Posterior vena cava (tissue), 2 donors: ENCODE measurements at places on chromosomes 12 and 14. TPM values are rescaled to one million over a fixed set of nuclear protein-coding genes. Genes with fewer than 3 reads are reported as not detected.
A peak's percentile ranks its signal among the peaks of the same experiment; 100 is the strongest.

Gene KCNC2
- total RNA-seq: not detected

Gene SLC6A15
- total RNA-seq: 0.97 TPM

DNA sequence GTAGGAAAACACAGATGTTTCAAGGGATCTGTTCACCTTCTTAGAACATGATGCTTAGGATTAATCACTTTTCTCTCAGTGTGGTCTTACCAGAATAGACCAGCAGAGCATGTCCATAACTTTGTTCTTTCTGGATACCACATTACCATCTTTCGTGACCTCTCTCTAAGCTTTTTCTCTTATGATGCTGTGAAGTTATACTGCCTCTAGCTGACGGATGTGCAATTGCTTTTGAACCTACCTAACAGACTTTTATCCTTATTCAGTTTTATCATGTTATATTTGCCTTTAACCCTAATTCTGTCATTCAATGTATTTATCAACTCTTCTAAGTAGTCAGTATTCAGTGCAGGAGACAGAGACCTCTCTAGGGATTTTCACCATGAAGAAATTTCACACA lies 246.7 kb downstream of the DACT1 start:
- DNase-seq: no peak

DNA sequence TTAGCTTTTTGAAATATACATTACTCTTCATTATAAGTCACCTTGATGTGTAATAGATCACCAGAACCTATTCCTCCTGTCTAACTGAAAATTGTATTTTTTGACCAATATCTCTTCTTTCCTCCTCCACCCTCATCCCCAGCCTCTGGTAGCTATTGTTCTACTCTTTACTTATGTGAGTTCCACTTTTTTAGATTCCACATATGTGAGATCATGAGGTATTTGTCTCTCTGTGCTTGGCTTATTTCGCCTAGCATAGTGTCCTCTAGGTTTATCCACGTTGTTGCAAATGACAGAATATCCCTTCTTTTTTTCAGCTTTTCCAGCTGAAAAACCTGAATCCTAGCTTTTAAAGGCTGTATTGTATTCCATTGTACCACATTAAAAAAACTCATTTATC lies 82.1 kb downstream of the MIPOL1 start:
- DNase-seq: no peak

GRCh38 chr12:121538699-121539061 lies 42.1 kb downstream of the KDM2B start:
- no peak for DNase-seq

Gene PLEK2
- 2.0 TPM for total RNA-seq

DNA sequence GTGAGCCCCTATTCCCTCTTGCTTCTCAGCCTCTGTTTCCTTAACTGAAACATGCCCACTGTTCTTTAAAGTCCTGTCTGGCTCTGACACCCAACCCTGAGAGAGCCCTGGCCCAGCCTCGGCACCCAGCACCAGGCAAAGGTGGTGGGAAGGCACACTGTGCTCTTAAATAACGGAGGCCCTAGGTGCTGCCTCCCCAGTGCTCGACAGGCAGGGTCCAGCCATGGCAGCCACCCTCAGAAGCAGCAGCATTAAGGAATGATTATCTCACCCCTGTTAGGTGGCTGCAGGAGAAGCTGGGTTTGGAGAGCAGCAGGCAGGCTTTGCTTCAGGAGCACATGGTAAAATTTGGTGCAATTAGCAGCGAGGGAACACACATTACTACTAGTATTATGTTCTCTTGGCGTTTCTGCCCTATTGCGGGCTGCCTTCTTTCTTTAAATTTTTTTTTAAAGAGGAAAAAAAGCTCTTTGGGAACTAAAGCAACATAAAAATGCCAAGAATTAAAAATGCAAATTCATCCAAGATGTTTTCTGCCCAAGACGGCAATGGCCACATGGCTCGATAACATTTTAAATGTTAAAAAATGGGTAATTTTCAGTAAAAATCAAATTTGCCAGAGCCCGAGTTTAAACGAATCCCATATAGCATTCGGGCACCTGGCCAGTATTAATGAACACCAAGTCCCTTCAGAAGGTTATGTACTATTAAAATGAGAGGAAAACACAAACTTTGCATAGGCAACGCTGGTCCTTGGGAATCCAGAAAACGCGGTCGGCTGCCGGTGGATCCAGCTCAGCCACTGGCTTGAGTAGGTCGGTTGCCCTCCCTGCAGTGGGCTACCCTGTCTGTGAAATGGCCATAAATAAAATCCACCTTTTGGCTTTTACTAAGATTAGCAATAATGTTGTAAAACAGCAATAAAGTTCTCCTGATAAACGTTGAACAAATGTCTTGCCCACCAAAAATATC lies 152.2 kb downstream of the BCL11B start:
- DNase-seq: no peak

DNA sequence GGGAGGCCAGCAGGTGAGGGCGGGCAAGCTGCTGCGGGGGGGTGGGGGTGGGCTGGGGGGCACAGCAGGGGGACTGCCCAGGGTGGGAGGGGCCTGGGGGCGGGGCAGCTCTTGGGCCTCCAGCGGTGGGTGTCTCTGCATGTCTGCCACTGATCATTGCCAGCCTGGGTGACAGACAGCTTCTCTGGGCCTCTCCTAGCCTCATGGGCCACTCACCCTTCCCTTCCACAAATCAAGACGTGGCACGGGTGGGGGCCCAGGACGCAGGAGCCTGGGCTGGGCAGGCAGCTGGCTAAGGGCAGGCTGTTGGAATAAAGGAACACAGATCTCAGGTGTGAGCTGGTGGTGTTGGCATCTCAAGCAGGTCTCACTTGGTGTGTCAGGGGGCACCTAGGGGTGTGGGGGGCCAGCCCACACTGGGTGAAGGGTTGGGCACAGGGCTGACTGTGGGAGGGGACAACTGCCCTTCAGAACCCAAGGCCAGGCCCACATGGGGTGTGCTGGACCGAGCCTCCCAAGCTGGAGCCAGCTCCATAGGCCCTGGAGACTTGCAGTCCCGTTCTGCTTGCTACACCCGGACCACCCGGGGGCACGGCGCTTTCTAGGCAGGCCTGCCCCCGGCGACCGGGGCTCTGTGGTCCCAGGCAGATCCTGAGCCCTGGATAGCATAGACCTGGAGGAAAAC lies 3.0 kb downstream of the TEDC1 start:
- DNase-seq: peak; percentile 83

Gene CCDC197
- total RNA-seq: not detected

Gene HOTAIR
- total RNA-seq: 2.0 TPM

- no peak for DNase-seq
These were observed 1.8 kb upstream of the BTG1 start for GRCh38 chr12:92147491-92147890.

DNA sequence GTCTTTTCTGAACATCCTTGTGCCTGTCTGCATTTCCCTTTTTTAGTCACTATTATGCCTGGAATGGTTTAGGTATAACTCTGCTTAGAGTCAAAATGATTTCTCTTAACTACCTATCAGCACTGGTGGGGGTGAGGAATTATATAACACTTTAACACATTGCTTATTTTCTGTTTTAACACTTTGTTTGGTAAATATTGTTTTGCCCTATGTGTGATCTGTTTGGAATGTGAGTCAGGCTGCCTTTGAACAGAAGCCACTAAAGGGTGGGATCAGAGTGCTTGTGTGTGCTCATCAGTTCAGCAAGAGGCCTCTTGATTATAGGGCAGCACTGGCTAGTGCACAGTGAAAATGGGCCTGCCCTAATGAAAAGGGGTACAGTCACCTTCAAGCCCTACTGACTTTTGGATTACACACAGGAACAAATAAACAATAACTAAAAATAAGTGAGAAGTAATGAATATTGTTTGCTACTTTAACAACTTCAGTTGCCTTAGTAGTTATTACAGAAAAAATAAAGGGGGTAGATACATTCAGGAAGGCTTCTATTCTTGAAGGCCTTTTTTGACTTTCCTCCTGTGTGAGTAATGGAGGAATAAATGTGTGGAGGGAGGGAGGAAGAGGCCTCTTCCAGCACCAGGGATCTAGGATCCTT lies 23.2 kb downstream of the NGDN start:
- DNase-seq: no peak

DNA sequence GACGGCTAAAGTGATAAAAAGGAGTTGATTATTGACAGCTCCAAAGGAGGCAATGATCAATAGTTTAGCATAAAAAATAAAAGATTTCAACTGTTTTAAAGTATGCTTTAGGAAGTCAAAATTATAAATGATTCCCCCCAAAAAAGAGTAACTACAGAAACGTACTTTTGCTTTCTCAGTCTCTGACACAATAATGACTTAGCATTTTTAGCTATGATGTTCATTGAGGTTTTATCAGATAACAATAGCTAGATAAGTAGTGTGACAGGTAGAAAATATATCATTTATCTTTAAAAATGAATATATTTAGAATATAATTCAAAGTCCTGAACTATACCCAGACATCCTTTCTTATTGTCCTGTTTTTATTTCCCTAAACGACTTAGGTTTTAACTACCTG lies 352.9 kb downstream of the SOX5 start:
- no peak for DNase-seq

Gene GAS2L3
- total RNA-seq: 9.5 TPM

Gene P2RX7
- 5.0 TPM for total RNA-seq

DNA sequence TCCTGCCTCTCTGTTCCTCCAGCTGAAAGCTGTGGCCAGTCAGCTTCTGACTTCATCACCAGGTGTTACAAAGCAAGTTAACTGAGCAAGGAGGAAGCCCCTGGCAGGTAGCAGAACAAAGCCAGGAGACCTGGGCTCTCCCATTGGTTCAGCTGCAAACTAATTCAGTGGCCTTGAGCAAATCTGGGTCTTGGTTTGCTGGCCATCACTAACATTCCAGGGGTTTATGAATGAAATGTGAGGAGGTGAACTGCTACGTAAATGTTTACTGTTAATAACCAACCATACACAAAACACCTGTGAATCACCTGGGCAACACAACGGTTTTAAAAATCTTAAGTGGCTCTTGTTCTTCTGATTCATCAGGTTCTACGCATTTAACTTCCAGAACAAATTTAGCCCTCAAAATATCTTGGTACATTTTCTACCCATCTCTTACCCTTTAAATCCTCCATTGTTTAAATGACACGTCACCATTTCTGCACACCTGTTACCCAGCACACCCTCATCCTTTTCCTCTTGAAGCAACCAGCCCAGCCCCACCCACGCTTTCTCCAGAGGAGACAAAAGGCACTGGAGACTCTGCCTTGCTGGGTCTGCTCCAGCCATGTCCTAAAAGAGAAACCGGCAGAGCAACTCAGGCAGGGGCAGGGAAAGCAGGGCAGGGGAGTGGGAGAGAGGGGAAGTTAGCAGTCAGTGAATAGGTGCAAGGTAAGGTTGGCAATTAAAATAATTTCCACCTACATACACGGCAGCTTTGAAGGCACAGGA lies 49.3 kb upstream of the TSPAN11 start:
- no peak for DNase-seq

Gene ANO2
- 16.4 TPM for total RNA-seq

Gene TMEM121
- 1.9 TPM for total RNA-seq

- DNase-seq: no peak
These were observed 5.7 kb downstream of the PRKAB1 start for GRCh38 chr12:119673634-119674033.

DNA sequence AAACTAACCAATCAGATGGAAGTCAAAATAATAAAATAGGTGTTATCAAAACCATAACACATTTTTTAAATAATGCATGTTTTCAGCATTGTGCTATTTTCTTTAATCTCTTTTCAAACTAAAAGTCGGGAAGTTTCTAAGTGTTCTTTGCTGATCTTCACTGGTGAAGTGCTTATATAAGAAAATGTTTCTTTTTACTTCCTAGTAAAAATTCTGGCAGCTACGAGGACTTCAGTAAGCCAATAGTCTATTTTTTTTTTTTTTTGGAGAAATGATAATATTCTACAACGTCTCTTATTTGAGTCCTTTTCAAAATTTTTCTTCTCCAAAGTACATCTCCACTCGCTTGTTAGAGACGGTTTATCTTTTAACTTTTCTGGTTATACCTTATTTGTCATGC lies 448.0 kb downstream of the SLC6A15 start:
- no peak for DNase-seq

DNA sequence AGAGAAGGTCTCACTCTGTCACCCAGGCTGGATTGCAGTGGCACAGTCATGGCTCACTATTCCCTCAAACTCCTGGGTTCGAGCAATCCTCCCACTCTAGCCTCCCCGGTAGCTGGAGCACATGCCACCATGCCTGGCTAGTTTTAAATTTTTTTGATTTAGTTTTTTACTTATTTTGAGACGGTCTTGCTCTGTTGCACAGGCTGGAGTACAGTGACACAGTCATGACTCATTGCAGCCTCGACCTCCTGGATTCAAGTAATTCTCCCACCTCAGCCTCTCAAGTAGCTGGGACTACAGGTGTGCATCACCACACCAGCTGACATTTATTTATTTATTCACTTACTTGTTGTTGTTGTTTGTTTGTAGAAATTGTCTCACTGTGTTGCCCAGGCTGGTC lies 22.2 kb upstream of the DIP2B start:
- DNase-seq: no peak

DNA sequence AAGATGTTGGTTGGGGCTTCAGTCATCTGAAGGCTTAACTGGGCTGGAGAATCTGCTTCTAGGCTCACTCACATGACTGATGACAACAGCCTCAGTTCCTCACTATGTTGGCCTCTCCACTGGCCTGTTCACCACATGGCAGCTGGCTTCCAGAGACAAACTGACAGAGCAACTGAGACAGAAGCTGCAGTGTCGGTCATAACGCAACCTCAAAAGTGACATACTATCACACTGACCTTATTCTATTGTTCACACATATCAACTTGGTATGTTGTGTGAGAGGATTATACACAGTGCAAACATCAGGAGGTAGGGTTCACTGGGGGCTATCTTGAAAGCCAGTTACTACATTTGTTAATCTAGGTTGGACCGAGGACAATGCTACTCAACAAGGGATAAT lies 92.9 kb downstream of the PAWR start:
- no peak for DNase-seq

- DNase-seq: no peak
These were observed 279.9 kb downstream of the RPS29 start for GRCh38 chr14:49306152-49306751.

DNA sequence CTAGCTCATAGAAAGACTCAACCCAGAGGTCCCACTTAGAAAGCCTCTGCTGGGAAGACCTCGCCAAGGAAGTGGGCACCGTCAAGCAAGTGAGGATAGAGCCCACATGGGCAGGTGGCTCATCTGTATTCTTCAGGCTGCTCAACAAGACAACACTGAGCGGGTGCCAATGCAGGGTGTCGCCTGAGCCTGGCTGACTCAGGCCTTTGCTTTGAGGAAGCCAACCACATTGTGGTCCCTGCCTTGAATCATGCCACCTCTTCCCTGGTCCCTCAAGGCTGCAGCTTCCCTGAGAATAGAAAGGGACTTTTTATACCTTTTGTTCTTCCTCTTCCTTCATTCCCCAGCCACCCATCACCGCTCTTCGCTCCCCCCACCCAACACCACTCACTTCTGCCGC lies 2.1 kb upstream of the RNASE13 start:
- no peak for DNase-seq

GRCh38 chr14:90204516-90204915 lies 51.8 kb upstream of the PSMC1 start:
- DNase-seq: no peak

- DNase-seq: no peak
These were observed 170.2 kb downstream of the BCAT1 start for GRCh38 chr12:24778486-24779304.

Gene SLCO1A2
- not detected for total RNA-seq

- peak; percentile 43 for DNase-seq
These were observed 65.2 kb downstream of the NINJ2 start for GRCh38 chr12:597926-598568.

Gene ACVRL1
- total RNA-seq: 74.4 TPM

Gene ATP2B1
- total RNA-seq: 37.6 TPM
